ENCODE measurements at places on chromosomes 5 and 9. TPM values are rescaled to one million over a fixed set of nuclear protein-coding genes. Genes with fewer than 3 reads are reported as not detected.
A peak's percentile ranks its signal among the peaks of the same experiment; 100 is the strongest.

GRCh38 chr5:36653044-36653705, 46.8 kb downstream of the SLC1A3 start:
- no peak for DNase-seq
- H3K27me3 ChIP-seq: no peaks in the 10 kb centered on the region
- no peak overlapping the region for H3K4me3 ChIP-seq
- peaks cover 39% of the 10 kb centered on the region for H3K4me1 ChIP-seq

GRCh38 chr5:57780306-57780960, 297.8 kb upstream of the ACTBL2 start:
- no peak for DNase-seq
- no peak overlapping the region for H3K27ac ChIP-seq
- no peak overlapping the region for H3K4me3 ChIP-seq

The CSF1R gene
- total RNA-seq: 39.7 TPM

DNA sequence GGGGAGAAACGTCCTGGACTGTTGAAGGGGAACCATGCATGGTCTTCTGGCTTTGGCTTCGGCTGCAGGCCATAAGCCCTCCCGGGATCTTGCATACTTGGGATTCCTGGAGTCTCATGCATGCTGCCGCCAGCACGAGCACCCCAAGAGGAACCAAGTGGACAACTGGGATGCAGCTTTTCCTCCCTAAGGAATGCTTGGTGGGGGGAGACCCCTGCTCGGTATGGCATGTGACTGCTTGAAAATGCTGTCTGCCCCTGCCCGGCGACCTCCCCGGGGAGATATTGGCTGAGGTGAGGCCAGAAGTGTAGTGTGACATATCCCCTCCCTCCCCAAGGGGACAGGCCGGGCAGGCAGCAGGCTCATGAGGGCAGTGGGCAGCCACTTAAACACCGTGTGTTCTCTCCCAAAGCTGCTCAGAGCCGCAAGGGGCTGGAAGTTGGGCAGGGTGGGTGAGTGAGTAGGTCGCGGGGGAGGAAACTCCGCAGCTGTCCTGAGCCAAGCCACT, 15.7 kb downstream of the TMEM171 start:
- no peak overlapping the region for H3K4me3 ChIP-seq
- no peak overlapping the region for H3K27ac ChIP-seq

The ALDH1A1 gene
- 10.0 TPM for total RNA-seq

DNA sequence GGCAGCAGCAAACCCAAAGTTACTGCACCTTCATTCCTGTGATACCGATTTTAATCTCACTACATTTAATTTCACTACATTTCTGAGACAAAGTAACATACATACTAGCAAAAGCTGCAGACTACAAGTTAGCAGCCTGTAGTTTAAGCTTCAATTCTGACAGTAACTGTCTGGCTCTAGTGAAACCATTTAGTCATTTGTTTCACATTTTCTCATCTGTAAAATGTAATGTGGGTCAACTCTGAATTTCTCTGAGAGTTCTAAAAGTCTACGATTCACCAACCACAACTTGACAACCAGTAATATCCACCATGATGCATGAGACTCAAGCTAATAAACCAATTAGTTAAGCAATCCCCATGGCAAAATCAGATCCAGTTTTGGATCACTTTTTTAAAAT, 408.9 kb downstream of the PDE4D start:
- H3K27ac ChIP-seq: no peak overlapping the region
- no peak overlapping the region for H3K4me3 ChIP-seq
- no peaks in the 10 kb centered on the region for H3K4me1 ChIP-seq
- no peaks in the 10 kb centered on the region for H3K27me3 ChIP-seq
- DNase-seq: no peak

GRCh38 chr9:99485459-99485858, 263.4 kb downstream of the SEC61B start:
- no peak overlapping the region for H3K4me3 ChIP-seq
- no peak overlapping the region for H3K27ac ChIP-seq
- no peak for DNase-seq
- no peaks in the 10 kb centered on the region for H3K36me3 ChIP-seq
- H3K27me3 ChIP-seq: no peaks in the 10 kb centered on the region
- H3K4me1 ChIP-seq: no peaks in the 10 kb centered on the region

GRCh38 chr9:123378025-123378424, 22.0 kb downstream of the CRB2 start:
- H3K27ac ChIP-seq: no peak overlapping the region
- peaks cover 4% of the 10 kb centered on the region for H3K36me3 ChIP-seq
- peaks cover 23% of the 10 kb centered on the region for H3K4me1 ChIP-seq
- H3K4me3 ChIP-seq: no peak overlapping the region
- no peak for DNase-seq

The RPP25L gene
- total RNA-seq: 50.4 TPM

The FAM153A gene
- total RNA-seq: 8.1 TPM

DNA sequence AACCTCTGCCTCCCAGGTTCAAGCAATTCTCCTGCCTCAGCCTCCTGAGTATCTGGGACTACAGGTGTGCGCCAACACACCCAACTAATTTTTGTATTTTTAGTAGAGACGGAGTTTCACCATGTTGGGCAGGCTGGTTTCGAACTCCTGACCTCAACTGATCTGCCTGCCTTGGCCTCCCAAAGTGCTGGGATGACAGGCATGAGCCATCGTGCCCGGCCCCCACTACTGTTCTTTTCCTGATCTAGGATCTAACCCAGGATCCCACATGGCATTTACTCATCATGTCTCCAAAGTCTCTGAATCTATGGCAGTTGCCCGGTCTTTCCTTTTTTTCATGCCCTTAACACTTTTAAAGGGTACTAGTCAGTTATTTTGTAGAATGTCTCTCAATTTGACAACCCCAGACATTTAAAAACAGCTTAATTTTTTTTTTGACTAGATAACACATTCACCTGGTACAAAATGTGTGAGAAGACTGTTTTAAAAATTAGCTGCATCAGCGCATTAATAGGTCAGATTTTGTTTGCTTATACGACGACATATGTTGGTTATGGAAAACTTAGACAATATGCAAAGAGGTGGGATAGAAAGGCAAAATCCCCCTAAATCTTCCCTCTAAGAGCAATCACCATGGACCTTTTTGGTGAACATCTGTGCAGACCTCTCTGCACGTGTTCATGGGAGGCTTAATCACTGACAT, 46.5 kb downstream of the STOM start:
- H3K4me1 ChIP-seq: peaks cover 70% of the 10 kb centered on the region
- H3K27me3 ChIP-seq: no peaks in the 10 kb centered on the region
- no peak overlapping the region for H3K4me3 ChIP-seq

GRCh38 chr9:100063185-100063584, 35.6 kb downstream of the ERP44 start:
- H3K27ac ChIP-seq: no peak overlapping the region
- no peaks in the 10 kb centered on the region for H3K27me3 ChIP-seq
- H3K4me3 ChIP-seq: no peak overlapping the region
- H3K4me1 ChIP-seq: peaks cover 3% of the 10 kb centered on the region
- H3K36me3 ChIP-seq: peaks cover 8% of the 10 kb centered on the region

The SELENOP gene
- 232 TPM for total RNA-seq

The RASEF gene
- total RNA-seq: 6.2 TPM

GRCh38 chr5:54624805-54625568, 107.4 kb downstream of the SNX18 start:
- no peaks in the 10 kb centered on the region for H3K4me1 ChIP-seq
- no peaks in the 10 kb centered on the region for H3K27me3 ChIP-seq
- no peak overlapping the region for H3K27ac ChIP-seq
- no peaks in the 10 kb centered on the region for H3K36me3 ChIP-seq
- no peak for DNase-seq

GRCh38 chr9:136255896-136256890, 10.6 kb upstream of the QSOX2 start:
- H3K27me3 ChIP-seq: peaks cover 40% of the 10 kb centered on the region
- H3K4me1 ChIP-seq: peaks cover 8% of the 10 kb centered on the region
- no peak overlapping the region for H3K4me3 ChIP-seq

DNA sequence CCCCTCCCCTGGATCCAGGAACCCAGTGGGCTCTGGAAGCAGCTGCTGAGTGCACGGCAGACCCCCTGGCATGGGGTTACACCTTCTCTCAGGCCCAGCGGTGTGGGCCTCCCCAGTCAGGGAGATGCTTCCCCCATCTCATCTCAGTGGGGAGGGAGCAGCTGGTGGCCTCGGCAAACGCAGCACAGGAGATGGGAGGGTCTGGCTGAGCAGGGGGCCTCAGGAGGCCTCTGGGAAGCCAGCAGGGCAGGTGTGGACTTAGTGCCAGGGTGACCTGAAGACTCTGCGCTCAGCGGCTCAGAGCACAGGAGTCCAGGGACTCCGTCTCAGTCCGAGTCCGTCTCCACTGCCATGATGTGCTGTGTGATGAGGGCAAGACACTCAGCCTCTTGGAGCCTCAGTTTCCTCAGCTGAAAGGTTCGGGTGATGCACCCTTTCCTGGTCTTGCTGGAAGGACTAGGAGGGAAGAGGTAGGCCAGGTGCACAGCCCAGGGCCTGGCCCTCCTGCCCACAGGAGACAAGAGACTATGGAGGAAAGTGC, 100.6 kb downstream of the GTF3C4 start:
- peaks cover 18% of the 10 kb centered on the region for H3K4me1 ChIP-seq
- H3K36me3 ChIP-seq: no peaks in the 10 kb centered on the region
- peak overlapping the region; percentile 78 for H3K27ac ChIP-seq
- H3K4me3 ChIP-seq: peak overlapping the region; percentile 61
- no peaks in the 10 kb centered on the region for H3K27me3 ChIP-seq

Measured in suprapubic skin (tissue), 4 donors.